Cerebellum (tissue), 4 donors: ENCODE measurements at places on chromosomes 7 and 10. TPM values are rescaled to one million over a fixed set of nuclear protein-coding genes. Genes with fewer than 3 reads are reported as not detected.

GPRIN2 gene
- 32.0 TPM for total RNA-seq

WNT16 gene
- total RNA-seq: 6.3 TPM

EFCAB10 gene
- total RNA-seq: 2.1 TPM

FOXI2 gene
- total RNA-seq: not detected

ACTL6B gene
- 58.7 TPM for total RNA-seq

INMT gene
- total RNA-seq: 0.73 TPM

LIPJ gene
- total RNA-seq: 1.00 TPM

ZNF488 gene
- total RNA-seq: 2.9 TPM

SLC39A12 gene
- total RNA-seq: 0.54 TPM

LHFPL3 gene
- 33.5 TPM for total RNA-seq

ZSWIM8 gene
- total RNA-seq: 43.0 TPM

ENTPD1 gene
- 12.2 TPM for total RNA-seq
